ENCODE measurements at places on chromosomes 3 and 15.

DNA sequence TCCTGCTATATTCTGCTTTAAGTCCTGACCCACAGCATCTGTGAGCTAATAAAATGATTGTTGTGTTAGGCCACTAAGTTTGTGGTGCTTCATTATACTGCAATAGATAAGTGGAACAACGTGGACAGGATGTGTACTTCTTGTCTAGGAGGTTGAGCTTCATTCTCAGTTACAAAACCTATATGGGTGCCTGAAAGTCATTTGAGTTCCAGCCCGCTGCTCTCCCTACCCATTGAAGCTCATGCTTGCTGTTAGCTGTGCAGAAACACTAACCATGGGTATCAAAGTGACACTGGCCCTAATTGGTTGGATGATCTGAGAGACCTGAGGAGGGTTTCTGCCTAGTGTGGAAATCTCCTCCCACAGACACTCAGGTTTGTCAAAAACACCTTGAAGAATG is 357.2 kb downstream of the PDCD6IP start:
- no peak for DNase-seq

DNA sequence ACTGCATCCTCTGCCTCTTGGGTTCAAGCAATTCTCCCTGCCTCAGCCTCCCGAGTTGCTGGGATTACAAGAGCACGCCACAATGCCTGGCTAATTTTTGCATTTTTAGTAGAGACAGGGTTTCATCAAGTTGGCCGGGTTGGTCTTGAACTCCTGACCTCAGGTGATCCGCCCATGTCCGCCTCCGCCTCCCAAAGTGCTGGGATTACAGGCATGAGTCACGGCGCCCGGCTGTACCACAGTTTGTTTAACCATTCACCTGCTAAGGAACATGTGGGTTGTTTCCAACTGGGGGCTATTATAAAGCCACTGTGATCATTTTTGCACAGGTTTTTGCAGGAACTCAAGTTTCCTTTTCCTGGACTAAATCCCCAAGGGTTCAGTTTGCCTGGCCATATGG is 123.2 kb upstream of the RAP2B start:
- no peak for DNase-seq

DNA sequence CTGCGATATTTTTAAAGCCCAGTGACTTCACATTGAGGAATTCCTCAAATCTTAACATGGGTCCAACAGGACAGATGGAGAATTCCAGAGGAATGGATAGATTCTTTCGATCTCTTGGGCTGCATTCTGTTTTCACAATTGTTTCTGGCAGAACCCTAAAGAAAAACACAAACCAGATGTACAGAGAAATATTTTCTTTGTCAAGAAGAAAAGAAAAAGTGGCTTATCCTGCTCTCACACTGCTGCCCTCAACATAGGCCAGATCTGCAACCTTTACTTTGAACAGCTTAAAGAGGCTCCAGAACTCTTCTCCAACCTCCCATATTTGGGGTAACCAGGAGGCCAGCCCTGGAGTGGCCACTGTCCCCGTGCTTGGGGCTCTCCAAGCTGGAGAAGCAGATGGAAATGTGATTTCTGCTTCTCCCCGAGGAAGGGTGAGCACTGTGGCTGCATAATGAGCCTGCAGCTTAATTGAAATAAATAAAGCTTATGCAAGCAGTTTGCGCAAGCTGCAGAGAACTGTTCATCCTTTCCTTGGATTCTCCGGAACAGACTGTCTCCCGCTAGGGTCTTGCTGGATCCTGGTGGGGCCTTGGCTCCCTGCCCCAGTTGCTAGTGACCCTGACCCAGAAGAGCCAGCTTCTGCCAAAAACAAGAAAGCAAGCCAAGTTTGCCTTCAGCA is 453.2 kb upstream of the PROK2 start:
- DNase-seq, result no peak

DNA sequence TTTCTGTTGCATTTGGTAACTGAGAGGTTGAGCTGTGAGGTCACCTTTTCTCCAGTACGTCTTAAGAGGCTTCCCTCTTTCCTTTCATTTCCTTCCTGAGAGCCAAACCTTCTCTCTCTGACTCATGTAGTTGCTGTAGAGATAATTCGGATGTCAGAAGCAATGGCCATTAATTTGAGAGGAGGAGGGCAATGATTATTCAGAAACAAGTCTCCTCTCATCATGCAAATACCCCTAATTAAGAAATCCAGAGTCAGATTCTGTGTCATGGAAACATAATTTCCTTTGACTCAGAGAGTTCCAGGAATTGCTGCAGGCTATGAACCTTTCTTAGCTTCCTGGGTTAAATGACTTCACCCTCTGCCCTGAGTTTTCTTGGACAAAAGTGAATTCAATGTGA is 59.0 kb upstream of the GSK3B start:
- DNase-seq, result peak; percentile 53

- DNase-seq, result no peak
These were observed 363.4 kb upstream of the LRRC3B start for GRCh38 chr3:26259176-26259575.

GRCh38 chr15:73979636-73980035 is 12.5 kb downstream of the STOML1 start:
- no peak for DNase-seq

DNA sequence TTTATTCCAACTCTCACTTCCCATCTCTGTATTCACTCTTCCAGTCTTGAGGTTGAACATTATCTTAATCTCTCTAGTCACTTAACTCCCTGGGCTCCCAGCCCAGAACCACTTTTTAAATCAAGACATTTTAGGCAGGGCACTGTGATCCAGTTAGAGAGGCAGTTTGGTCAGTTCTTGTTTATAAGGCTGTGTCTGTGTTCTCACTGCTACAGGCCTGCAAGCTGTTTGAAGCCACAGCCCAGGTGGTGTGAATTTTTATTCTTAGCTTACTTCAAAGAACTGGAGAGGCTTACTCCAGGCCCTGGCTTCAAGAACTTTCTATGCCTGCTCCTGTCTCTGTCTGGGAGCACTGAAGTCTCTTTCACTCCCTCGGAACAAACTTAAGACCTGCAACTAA is 906.1 kb downstream of the CADM2 start:
- DNase-seq, result peak; percentile 30

- DNase-seq, result no peak
These were observed 67.2 kb downstream of the IL1RAP start for GRCh38 chr3:190581041-190581541.

- DNase-seq, result no peak
These were observed 104.1 kb downstream of the PGPEP1L start for GRCh38 chr15:98903377-98904018.

- no peak for DNase-seq
These were observed 82.7 kb downstream of the RFX7 start for GRCh38 chr15:56160966-56161365.

- DNase-seq, result peak; percentile 42
These were observed 7.0 kb upstream of the RNF111 start for GRCh38 chr15:58980351-58980939.

DNA sequence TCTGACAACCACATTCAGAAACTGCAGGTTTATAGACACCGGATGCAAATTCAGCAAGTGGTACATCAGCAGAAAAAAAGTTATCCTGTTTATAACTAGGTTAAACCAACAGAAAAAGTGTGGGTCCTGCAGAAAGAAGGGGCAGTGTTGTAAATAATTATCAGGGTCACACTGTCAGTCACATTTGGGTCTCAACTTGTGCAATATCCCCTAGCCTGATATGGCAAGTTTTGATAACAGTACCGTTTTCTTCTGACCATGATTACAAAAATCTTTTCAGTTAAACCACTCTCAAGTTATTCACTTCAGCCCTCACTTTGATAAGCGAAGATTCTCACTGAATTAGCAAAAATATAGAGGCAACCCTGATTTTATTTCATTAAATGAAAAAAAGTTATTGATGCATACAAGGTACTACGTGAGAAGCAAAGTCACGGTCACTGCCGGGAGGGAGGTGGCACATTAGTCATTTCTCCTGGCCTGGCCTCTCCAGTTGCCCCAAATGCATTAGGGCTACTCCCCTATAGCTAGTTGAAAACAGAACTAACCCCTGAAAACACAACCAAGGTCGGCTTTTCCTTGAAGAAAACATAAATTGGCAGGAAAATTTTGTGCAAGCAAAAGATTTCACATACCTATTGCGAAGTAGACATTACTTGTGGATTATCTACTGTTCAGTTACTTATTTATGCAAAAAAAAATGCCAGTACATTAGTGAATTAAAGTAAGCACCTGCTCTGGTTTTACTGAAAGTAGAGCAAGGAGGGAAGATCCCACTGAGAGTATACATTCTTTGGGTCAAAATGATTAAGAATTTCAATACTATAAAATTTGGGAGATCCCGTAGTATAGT is 28.6 kb downstream of the IL5RA start:
- DNase-seq, result no peak

DNA sequence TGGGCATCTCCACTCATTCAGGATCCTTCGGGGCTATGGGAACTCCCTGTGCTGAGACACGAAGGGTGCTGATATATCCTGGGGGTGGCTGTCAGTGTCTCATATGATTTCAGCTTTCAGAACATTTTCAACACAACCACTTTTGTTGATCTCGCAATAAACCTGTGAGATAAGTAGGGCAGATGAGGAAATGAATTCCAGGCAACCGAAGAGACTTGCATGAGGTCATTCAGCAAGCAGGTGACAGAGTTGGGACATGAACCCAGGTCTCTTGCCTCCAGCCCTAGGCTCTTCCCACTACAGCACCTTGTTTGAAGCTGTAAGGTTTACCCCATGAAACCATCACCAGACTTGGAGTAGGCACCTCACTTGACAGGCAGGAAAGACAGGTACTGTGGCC is 16.6 kb downstream of the DUOX1 start:
- peak; percentile 46 for DNase-seq

DNA sequence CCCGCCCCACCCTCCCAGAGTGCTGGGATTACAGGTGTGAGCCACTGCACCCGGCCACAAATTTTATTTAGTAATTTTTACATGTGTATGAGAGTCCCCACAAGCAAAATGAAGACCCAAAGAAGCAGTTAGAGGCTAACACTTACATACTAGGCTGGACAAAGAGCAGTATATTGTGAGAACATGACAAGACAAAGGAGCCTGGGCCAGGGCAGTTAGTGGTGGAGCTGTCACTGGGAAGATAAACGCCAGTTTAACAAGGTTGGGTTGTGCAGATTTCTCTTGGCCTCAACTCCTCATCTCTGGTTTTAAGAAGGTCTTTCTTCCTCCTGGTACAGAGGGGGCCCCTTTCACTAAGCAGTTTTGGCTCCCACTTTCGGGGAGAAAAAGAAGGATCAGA is 19.9 kb upstream of the FAM174B start:
- no peak for DNase-seq

DNA sequence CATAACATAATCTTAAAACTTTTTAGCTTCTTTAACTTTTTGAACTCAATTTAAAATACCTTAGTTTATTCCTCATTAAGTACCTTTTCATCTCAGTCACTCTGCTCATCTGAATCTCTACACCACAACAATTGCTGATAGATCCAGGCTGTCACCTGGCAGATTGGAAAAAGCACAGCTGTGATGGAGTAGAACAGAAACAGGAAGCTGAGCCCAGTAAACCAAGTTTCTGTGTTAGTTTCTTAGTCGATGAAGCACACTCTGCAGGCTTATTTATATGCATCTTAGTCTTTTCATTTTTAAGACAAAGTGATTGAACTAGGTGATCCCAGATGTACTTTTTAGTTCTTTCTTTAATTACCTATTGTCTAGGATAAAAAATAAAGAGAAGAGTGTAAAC is 1398.0 kb upstream of the ALCAM start:
- no peak for DNase-seq

- DNase-seq, result no peak
These were observed 127.2 kb upstream of the IQSEC1 start for GRCh38 chr3:13200465-13200864.

DNA sequence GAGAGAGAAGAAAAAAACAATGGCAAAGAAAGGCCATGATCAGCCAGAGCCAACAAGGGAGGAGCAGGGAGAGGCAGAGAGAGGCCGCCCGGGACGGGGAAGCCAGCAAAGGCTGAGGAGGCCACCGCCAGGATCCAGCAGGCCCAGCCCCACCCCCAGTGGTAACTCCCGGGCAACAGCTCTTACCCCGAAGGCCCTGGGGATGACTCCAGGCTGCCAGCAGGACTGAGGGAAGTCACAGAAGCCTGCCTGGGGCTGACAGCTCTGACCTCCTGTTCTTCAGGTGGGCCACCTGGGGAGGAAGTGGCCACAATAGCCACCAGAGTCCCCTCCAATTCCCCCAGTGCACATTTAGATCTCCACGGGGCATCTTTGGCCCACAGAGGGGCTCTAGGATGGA is 184.3 kb upstream of the LINGO1 start:
- DNase-seq, result no peak

DNA sequence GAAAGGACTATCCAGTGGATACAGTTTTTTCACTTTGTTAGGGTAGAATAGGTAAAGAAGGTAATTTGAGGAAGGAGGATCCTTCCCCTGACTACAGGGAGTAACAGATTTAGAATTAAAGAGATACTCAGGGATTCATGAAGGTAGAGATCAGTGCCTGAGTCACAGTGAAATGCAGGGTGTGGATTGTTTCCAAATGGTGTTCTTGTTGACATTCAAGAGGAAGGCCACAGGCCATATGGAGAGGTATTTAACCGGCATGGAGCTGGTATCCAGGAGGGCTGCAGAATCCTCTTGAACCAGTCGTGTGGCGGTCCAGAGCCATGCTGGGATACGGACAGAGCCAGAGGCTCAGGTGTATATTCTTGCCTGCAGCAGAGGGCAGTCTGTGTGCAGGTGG is 28.2 kb downstream of the GYG1 start:
- peak; percentile 16 for DNase-seq

DNA sequence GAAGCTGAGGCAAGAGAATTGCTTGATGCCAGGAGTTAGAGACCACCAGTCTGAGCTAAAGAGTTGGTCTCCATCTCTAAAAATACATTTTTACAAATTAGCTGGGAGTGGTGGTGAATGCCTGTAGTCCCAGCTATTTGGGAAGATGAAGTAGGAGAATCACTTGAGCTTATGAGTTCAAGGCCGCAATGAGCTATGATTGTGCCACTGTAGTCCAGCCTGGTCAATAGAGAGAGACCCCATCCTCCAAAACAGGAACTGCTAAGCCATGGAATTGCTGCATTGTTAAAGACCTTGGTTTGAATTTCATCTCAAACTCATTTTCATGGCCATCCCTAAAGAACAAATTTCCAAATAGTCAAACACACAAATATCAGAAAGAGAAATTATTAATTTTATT is 113.9 kb upstream of the AGTR1 start:
- DNase-seq, result no peak

DNA sequence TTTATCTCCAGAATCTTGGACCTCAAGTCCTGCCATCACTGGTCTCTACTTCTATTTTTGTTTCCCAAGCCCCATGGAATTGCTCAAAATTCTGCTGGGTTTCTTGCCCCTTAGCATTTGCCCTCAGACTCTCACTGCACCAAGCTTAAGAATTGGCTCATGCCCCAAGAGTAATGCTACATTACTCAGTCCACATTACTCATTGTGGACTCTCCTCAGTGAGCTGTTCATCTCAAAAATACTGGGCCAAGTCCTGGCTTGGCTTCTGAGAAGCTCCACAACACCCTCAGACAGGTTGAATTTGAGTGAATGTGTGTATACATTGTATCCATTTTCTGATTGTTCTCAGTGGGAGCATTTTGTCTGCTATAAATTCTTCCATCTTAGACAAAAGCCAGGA is 364.4 kb upstream of the ARHGEF26 start:
- DNase-seq, result no peak

DNA sequence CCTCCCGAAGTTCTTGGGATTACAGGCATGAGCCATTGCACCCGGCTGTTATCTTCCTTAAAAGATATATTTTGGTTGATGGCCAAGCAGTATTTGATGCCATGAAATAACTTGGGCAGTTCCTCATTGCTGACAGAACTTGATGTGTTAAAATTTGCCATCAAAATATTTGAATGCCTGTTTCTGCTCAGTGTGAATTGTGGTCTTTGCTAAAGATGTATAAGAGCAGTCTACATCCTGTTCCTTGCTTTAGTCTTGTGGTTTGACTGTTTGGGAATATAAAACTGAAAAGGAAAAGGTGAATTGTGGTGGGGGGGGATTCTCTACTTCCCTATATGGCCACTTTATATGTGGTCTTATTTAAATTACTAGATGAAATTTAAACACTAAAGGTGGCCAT is 14.0 kb downstream of the TRIM71 start:
- no peak for DNase-seq

All from T47D (cell line).